GM13977 (cell line): ENCODE measurements at places on chromosomes 4 and X.

DNA sequence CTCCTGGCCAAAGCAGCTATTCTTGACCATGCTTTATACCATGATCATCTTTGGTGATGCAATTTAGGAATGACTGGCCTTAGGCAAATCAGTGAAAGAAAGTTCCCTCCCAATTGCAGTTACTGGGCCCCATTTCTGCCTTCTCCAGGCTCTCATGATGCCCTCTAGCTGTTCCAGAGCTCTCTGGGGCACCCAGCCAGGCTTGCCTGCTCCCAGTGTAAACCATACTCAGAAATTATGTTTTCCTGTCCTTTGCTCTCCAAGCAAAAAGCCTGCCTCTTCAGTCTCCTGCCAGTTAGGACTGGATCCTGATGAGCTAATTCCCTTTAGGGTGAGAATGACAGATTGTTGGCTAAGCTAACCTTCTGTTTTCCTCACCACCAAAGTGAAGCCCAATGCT is 85.3 kb upstream of the RBPJ start:
- DNase-seq = no peak

DNA sequence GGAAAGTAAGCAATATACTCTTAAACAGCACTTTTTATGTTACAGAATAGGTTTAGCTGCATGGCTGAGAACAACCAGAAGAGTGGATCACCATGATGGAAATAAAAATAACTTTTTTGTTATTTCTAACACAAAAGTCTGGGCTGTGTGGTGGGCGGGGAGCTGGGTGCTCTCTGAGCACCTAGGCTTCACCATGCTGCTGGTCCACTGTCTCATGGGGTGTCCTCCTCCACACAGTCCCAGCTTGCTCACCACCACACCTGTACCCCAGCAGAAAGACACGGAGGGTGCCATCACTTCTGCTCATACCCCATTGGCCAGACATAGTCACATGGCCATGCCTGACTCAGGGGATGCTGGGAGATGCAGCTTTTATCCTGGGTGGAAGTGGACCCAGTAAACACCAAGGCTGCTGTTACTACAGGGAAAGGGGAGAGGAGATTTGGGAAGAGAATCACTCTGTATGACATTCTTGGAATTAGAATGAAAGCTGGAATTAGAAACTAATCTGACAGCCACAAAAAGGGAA is 45.0 kb downstream of the CPZ start:
- no peak for DNase-seq

DNA sequence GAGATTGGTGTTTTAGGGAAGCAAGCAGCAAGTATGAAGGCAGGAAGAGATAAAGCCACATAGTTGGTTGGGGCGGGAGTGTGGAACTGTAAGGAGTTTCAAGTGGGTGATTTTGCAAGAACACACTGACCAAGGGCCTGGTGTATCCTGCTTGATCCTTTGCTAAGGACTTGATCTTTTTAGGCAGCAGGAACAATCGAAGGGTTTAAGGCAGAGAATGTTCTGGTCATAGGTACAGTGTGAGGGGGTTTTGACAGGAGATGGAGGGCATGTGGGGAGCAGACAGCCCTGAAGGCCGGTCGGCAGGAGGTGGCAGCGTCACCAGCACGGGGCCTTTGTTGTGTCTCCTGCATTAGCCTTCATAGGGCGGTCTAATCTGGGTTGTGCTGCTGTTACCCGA is 54.7 kb downstream of the FAM193A start:
- no peak for DNase-seq

DNA sequence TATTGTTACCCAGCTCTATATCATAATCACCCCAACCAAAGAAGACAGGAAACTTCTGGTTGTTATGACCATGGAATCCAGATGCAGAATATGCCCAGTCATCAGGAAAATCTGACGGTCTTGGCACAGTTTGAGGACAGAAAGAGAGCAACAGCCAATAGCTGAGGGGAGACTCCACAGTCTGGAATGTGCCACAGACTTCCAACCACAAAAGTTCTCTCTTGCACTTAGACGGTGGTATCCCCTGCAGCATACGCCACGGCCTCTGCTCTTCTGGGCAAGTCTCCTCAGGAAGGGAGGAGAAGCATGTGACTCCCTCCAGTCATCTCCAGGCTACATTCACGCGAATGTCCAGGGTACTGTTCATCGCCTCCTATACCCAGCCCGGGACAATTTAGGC is 18.4 kb downstream of the ZNF827 start:
- no peak for DNase-seq

GRCh38 chr4:70863099-70863790 is 23.6 kb upstream of the GRSF1 start:
- DNase-seq = peak; percentile 29

- no peak for DNase-seq
These were observed 17.8 kb upstream of the CPEB2 start for GRCh38 chr4:14984448-14984847.

DNA sequence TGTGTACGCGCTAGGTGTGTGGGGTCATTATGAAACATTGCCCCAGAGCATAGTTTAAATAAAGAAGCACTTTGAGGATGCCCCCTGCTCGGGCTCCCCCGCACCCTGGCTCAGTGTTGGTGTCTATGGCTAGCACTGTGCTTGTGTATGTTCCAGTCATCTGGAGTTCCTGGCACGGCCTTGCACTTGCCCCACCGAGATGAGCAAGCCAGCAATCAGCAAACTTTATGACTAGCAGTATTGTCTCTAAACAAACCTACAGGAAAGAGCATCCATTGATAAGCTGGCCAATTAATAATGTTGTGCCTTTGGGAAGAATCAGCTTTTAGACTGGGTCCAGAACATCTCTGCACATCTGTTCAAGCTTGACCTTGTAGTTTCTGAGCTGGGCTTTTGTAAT is 707 bp upstream of the SHROOM4 start:
- no peak for DNase-seq

- DNase-seq = no peak
These were observed 5.6 kb upstream of the HOPX start for GRCh38 chr4:56686537-56687231.

- DNase-seq = no peak
These were observed 124.9 kb upstream of the ZCCHC13 start for GRCh38 chrX:74179071-74179470.

GRCh38 chr4:129929052-129929451 is 833.1 kb downstream of the C4orf33 start:
- no peak for DNase-seq

- no peak for DNase-seq
These were observed 155.7 kb upstream of the JADE1 start for GRCh38 chr4:128653527-128654444.

- DNase-seq = no peak
These were observed 11.4 kb upstream of the MCUB start for GRCh38 chr4:109548655-109549054.

DNA sequence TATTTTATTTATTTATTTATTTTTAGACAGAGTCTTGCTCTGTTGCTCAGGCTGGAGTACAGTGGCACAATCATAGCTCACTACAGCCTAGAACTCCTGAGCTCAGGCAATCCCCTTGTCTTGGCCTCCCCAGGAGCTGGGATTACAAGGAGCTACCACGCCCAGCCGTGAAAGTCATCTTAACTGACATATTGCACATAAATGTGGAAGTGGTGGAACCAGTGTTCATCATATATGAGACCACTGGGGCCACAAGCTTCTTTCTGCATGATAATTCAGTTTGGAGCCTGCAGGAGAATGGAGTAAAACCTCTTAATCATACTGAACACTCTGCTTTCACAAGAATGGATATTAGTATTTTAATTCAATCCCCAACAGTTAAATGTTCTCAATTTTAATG is 12.5 kb upstream of the CTSO start:
- DNase-seq = no peak

GRCh38 chr4:170400361-170400760 is 310.6 kb upstream of the AADAT start:
- DNase-seq = no peak

DNA sequence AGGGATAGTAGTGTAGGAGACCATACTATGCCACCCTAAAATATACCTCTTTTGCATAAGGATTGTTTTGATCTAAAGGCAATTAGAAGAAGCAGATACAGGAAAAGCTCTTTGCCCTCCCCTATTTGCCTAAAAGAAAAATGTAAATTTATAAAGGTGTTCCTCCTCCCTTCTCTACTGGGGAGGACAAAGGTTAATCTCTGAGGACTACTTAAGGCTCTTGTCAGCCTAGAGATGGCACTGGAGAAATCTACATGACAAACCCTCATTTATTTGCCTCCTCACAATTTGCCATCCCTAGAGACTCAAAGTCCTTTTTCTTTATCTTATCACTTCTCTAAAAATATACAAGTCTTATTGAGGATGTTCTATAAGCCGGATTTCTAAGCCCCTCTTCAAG is 1021.8 kb downstream of the STPG2 start:
- DNase-seq = no peak

DNA sequence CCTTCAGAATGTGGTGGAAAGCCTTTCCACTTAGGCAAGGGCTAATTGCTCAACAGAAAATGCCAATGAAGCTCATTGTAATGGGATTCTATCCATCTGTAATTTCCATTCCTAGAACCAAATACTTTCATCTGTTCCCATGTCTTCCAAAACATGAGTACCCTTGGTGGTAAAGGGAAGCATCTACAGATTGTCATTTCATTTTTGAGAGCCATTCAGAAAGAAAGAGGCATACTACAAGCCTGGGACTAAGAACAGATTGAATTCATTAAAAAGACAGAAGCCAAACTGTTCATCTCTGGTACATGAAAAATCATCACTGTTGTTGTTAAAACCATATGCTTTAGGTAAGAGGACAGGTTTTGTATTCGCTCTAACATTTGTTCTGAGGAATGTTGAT is 43.6 kb upstream of the DCTD start:
- no peak for DNase-seq

- DNase-seq = no peak
These were observed 16.0 kb downstream of the AMELX start for GRCh38 chrX:11309220-11309619.

- no peak for DNase-seq
These were observed 937.1 kb downstream of the PDHA2 start for GRCh38 chr4:96776920-96777527.

GRCh38 chr4:85715991-85716737 is 241.2 kb downstream of the ARHGAP24 start:
- DNase-seq = no peak

GRCh38 chr4:137823007-137823406 is 290.7 kb upstream of the PCDH18 start:
- no peak for DNase-seq

- no peak for DNase-seq
These were observed 61.6 kb upstream of the PRDM8 start for GRCh38 chr4:80135702-80136058.

GRCh38 chrX:47873123-47873522 is 36.4 kb downstream of the ZNF81 start:
- no peak for DNase-seq

DNA sequence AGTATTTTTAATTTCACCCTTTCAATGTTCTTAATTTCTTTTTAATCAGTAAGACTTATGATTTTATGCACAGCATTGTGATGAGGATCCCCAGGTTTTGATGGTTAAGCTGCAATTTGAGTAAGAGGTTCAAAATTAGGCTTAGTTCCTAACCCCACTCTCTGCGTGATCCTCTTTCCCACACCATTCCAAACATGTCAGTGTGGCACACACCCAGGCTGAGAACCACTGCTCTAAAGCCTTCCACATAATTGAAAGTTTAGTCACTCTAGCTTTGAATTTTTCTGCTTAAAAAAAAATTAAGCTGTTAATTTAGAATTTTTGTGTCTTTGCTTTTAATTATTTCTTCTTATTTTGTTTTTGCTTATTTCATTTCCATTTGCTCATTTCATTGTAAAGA is 68.8 kb upstream of the SLC7A11 start:
- no peak for DNase-seq

- peak; percentile 59 for DNase-seq
These were observed 2.4 kb upstream of the PCDH10 start for GRCh38 chr4:133146574-133147241.

- DNase-seq = no peak
These were observed 119.2 kb upstream of the EDNRA start for GRCh38 chr4:147361726-147362125.
